ENCODE measurements at places on chromosomes 2 and 18. TPM values are rescaled to one million over a fixed set of nuclear protein-coding genes. Genes with fewer than 3 reads are reported as not detected.

GRCh38 chr18:55768255-55768654 lies 180.3 kb upstream of the TCF4 start:
- DNase-seq, result no peak

GRCh38 chr18:12014521-12015415 lies 33.5 kb downstream of the IMPA2 start:
- DNase-seq, result no peak

DNA sequence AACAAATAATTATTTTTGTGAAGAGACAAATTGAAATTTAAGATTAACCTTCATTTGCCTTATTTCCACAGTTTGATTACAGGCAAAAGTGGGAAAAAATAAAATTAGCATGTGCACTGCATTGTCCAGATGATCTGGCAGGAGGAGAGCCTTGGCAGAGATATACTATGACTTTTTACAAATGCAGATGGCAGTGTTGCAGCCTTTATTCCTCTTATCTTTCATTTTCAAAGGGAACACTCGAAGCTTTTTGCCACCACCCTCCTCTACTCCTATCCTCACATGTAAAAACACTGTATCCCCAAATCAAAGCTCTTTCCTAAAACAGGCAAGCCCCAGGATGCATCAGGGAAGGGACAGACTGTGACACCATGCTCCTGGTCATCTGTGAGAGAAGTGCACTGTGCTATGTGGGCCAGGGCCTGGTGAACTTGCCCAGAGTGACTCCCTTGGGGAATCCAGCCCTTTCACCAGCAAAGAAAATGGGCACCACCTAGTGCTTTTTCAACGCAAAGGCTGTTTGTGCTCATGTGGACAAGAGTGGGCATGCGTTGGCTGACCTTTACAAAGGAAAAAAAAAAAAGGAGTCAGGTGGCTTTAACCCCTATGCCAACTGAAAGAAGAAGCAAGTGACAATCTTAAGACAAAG lies 74.7 kb upstream of the ETAA1 start:
- DNase-seq, result no peak

Gene TMEM247
- total RNA-seq, result not detected

GRCh38 chr2:144607891-144608521 lies 88.1 kb upstream of the ZEB2 start:
- DNase-seq, result no peak

- DNase-seq, result peak; percentile 22
Observed at GRCh38 chr2:113078350-113078839, 10.6 kb downstream of the IL1F10 start.

Gene WDR7
- 6.8 TPM for total RNA-seq

GRCh38 chr18:3262234-3263131 lies 550 bp downstream of the MYL12B start:
- no peak for DNase-seq

- peak; percentile 23 for DNase-seq
Observed at GRCh38 chr2:218229239-218229638, 12.2 kb downstream of the ARPC2 start.
